ENCODE measurements at places on chromosomes 6 and 20.
A peak's percentile ranks its signal among the peaks of the same experiment; 100 is the strongest.

- peak; percentile 81 for DNase-seq
Measured at GRCh38 chr20:44733341-44734069, 12.2 kb upstream of the KCNK15 start.

DNA sequence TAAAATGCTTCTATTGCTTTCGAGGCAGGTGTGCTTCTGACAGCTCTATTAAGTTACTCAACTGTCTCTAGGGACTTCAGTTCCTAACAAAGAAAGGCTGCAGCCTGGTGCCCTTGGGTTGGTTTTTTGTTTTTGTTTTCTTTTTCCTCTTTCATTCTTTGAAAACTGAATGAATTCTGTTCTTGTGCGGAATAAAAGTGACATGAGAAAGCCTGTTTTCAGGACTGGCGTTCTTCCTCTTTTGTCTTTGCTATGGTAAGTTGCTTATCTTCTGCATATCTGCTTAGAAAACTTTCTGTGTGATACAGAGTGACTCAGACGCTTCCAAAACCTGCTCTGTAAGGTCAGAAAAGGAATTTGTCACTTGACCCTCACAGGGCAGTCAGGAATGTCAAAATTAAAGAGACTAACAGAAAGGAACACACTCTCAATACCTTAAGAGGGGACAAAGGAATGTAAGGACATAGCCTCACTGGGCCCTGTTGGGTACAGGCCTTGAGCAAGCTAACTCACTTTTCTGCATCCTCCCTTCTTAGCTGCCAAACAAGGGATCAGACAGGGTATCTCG, 56.2 kb upstream of the NHSL1 start:
- DNase-seq, result peak; percentile 44

GRCh38 chr6:136719280-136720044, 72.8 kb downstream of the MAP3K5 start:
- DNase-seq, result peak; percentile 5

GRCh38 chr6:30100585-30101443, 12.1 kb downstream of the TRIM31 start:
- DNase-seq, result peak; percentile 54

DNA sequence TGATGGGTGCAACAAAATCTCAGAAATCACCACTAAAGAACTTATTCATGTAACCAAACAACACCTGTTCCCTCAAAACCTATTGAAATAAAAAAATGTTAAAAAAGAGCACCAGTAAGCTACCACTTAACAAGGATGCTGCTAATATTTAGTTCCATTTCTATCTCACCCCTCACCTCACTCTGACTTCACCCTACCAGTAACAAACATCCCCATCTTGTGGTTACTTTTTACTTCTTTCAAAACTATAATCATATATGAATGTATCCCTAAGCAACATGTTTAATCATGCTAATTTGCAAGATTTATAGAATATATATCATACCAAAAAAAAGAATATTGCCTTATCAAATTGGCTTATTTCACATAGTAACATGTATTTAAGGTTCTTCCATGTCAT, 27.4 kb upstream of the SLC24A3 start:
- no peak for DNase-seq

- DNase-seq, result peak; percentile 18
Measured at GRCh38 chr6:75746221-75746620, 2.8 kb upstream of the MYO6 start.

GRCh38 chr6:157732416-157733161, 90.5 kb upstream of the SNX9 start:
- no peak for DNase-seq

- peak; percentile 79 for DNase-seq
Measured at GRCh38 chr20:46200582-46201570, 82.8 kb downstream of the CD40 start.

DNA sequence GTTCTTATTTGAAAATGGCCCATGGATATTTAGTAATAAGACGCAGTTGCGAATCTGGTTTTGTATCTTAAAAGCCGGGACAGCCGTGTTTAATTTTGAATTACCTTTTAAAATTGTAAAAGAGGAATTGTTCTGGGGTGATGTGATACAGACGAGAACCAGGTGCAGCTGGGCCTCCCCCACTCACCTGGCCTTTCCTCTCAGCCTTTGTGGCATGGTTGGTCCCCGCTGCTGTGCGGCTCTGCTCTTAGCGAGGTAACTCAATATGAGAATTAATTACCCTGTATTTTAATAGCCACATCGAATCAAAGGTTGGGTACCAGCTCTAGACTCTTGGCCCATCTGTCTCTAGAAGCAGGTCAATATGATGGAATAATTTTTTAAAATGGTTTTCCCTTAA, 56.5 kb upstream of the DACT2 start:
- DNase-seq, result no peak

Measured in neural progenitor cell (in vitro differentiated cells).